Right hindlimb (tissue), 1 donor: ENCODE measurements at places on chromosomes 1 and 21.

GRCh38 chr1:34916104-34916503 is 13.3 kb downstream of the DLGAP3 start:
- DNase-seq = no peak

DNA sequence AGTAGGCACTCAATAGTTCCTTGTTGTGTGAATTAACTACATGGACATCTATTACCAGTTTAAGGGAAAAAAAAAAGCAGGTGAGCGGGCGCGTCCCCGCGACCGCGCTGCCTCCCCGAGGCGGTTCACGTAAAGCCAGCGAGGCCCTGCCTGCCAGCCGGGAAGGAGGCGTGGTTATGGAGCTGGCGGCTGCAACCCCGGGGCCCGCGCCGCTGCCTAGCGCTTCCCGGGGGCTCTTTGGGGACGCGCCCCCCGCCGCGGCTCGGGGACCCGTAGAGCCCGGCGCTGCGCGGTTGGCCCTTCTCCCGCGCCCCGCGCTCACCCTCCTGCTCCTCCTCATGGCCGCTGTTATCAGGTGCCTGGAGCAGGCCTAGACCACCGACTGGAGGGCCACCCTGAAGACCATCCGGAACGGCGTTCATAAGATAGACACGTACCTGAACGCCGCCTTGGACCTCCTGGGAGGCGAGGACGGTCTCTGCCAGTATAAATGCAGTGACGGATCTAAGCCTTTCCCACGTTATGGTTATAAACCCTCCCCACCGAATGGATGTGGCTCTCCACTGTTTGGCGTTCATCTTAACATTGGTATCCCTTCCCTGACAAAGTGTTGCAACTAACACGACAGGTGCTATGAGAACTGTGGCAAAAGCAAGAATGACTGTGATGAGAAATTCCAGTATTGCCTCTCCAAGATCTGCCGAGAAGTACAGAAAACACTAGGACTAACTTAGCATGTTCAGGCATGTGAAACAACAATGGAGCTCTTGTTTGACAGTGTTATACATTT is 2.6 kb upstream of the CC2D1B start:
- no peak for DNase-seq

DNA sequence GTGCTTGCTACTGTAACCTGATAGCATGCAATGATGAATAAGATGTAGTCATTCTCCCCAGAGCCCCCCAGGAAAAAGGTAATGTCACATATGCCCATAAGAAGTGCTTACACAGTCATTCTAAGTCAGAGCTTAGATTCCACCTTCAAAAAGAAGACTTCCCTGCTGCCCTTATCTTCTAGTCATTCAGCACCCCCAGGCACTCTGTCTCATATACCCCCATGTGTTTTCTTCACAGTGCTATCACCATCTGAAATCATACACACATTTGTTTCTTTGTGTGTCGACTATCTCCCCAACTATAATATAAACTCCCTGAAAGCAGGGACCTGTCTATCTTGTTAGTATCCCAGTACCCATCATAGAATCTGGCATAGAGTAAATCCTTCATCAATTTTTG is 16.2 kb upstream of the OTUD3 start:
- no peak for DNase-seq

DNA sequence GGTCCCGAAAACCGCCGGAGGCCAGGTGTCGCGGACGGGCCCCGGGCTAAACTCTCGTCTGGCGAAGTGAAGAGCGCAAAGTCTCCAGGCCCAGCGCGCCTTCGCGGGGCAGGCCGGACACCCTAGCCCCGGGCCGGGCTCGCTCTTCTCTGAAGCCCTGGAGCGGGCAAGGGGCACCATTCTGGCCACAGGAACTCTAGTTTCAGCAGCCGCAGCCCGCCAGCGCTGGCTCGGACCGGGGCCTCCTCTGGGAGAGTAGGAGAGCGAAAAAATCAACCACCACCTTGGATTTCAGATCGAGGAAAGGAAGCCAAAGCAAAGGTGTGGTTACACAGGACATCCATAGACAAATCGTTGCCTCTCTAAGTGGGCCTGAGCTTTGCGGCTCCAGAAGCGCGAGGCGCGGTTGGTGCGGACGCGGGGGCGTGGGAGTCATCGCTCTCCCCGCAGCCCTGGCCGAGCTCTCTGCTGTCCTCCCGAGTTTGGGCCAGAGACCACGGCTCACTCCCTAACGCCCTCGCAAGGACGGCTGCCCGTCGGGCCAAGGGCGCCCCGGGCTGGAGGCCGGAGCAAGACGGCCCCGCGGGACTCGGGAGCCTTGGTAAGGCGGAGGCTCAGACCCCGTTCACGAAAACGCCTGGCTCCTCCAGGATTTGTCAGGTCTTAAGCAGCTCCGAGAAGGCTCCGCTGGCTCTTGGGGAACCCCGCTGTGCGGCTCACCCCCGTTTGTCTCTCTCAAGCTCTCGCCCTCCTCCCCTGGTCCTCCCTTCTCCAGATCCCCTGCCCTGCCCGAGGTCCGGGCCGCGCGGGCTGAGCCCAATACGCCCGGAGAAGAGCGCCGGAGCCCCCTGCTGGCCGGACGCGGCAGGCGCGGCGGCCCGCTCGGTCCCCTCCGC is 132.9 kb upstream of the DPYD start:
- peak; percentile 77 for DNase-seq

DNA sequence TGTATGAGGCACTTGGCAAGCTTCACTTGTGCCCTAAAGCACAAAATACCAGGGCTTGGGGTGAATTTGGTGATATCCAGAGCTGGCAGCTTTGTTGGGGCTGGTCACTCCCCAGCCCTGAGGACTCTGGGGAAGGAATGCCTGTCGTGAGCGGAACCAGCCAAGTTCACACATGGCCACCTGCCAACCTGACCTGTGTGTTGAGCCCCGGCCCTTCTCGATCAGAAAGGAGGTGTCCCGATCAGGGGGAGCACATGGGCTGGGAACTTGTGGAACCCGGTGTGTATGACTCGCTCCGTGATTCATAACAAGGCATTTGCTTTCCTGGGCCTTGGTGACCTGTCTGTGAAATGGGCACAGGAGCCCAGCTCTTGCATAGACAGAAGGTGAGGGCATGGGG is 43.1 kb downstream of the AGPAT3 start:
- no peak for DNase-seq

DNA sequence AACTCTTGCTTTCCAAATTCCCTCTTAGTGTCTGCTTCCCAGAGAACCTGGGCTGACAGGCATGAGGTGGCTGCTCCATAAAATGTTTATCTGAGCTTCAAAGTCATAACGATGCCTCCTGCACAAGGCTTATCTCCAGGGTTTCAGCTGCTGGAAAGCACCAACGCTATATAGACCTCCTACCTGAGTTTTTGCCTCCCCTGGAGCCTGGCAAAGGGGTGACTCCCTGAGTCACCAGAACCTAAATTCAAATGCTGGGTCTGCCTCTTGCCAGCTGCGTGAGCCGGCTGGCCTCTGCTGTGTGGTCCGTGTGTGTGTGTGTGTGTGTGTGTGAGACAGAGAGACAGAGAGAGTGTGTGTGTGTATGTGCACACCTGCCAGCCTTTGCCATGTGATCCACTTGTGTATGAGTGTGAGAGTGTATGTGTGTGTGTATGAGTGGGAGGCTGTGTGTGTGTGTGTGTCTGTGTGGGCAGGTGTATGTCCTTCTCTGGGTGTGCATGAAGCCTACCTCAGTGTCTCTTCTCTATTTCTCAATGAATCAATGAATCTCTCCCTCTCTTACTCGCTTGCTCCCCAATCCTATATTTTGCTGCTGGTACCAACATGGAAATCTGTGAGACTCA is 714.9 kb downstream of the MATN1 start:
- no peak for DNase-seq

DNA sequence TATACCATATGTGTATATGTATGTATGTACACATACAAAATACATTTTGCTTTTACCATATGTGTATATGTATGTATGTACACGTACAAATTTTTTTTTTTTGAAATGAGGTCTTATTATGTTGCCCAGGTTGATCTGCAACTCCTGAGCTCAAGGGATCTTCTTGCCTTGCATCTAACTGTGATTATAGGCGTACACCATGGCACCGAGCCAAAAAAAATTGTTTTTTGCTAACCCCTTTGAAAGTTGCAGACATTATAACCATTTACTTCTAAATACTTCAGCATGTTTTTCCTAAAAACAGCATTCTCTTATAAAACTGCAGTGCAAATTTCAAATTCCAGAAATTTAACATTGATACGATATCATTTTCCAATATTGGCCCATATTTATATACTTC is 147.0 kb downstream of the POU2F1 start:
- no peak for DNase-seq

DNA sequence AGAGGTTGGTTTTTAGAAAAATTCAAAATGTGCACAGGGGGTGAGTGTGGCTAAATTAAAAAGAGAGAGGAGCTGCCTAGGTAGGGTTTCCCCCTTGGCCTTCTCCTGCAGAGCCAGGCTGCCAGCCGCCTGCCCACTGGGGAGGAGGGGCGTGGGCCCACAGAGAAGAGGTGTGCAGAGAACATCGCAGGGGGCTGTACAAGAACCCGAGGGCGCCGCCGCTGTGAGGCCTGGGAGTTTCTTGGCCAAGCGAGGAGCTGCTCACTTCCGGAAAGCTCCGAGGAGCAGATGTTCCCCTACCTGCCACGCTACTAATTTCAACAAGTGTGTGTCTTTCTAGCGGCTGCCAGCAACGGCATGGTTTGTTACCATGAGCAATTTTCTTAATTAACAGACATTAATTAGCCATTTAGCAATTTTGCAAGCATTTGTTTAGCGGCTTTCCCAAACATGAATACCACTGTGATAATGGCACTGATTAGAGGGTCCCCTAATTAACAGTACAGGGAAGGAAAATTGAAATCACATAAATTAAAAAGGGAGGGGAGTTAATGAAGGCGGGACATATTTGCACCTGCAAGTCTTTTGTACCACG is 59.7 kb downstream of the MRPL37 start:
- DNase-seq = no peak

- no peak for DNase-seq
Measured at GRCh38 chr21:33028287-33028670, 2.5 kb downstream of the OLIG2 start.

- no peak for DNase-seq
Measured at GRCh38 chr1:77412069-77412819, 130.4 kb downstream of the AK5 start.

DNA sequence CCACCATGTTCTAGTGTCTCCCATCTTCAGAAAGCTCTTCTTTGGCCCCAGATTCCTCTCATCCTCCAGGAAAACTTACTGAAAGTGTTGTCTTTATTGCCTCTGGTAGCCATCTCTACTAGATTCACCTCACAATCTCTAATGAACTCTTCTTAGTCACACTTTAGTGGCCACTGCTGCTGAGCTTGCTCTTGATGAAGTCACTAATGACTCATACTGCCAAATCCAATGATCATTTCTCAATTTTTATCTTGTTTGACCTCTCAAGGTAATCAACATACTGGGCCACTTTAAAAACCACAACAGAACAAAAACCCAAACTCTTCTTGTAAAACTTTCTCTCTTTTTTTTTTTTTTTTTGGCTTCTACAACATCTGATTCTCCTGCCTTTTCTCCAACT is 196.4 kb downstream of the LHX8 start:
- no peak for DNase-seq

DNA sequence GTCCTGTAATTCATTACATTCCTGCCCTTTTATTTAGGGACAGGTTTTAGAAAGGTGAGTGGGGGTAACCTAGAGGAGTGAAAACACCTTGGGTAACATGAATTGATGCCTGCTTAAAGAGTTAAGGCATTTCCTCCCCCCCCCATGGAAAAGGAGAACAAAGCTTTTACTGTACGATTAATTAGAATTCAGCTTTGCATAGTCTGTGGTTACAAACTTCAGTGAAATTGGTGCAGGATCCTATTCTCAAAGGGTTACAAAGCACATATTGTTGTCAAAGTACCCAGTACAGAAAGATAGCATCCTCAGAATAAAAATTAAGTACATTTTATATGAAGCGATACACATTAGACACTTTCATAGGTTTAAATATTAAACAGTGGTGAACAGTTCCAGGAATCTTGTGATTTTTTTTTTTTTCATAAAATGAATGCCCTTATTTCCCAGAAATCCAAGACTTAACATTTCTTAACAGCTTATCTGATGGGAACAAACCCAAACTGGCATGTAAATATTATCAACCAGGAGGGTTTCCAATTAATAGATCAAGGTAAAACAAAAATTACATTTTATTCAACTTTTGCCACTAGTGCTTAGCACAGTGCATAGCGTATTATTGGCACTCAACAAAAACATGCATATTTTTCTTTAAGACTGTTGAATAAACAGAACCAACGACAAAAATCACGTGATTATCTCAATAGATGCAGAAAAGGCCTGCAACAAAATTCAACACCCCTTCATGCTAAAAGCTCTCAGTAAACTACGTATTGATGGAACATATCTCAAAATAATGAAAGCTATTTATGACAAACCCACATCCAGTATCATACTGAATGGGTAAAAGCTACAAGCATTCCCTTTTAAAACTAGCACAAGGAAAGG is 172.7 kb downstream of the PDE4B start:
- DNase-seq = no peak
